Stimulated activated CD8-positive, alpha-beta memory T cell treated with anti-CD3 and anti-CD28 coated beads, Interleukin-4, amount 100 ng/mL, for 1 hour (primary cell): ENCODE measurements at places on chromosomes 7 and 10.

DNA sequence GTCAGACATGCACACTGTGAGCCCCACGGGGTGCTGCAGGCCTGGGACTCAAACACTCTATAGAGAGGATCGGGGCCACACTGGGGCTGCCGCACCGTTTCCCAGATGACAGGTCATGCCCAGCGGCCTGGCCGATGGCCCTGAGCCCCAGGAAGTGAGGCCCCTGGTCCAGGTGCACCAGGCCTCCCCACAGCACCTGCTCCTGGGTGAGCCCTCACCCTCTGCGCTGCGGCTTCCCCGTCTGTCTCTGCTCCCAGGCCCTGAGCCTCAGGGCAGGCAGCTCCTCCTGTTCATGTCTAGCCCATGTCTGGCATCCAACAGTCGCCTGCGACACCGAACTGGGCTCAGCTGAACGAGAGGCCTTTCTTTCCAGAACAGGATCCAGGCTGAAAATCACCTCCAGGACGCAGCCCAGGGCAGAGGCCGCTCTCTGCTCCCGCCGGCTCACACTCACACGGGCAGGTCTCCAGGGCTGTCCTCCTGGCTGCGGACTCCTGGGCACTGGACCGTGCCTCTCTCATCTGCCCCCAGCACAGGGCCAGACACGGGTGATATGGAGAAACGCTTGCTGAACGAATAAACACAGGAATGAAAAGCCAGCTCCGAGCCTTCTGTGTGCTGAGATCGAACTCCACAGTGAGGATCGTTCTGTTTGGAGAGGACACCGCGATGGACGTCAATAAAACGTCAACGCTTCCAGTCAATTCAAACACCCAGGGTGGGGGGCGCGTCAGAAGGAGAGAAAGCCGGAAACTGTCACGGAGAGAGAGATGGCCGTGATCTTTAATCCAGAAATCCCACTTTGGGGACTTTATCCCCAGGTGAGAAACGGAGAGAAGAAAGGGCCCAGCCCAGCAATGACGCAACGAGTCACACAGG lies 202.4 kb downstream of the ELFN1 start:
- no peak for DNase-seq

- no peak for DNase-seq
These were observed 327.0 kb downstream of the RNLS start for GRCh38 chr10:88256013-88256680.

DNA sequence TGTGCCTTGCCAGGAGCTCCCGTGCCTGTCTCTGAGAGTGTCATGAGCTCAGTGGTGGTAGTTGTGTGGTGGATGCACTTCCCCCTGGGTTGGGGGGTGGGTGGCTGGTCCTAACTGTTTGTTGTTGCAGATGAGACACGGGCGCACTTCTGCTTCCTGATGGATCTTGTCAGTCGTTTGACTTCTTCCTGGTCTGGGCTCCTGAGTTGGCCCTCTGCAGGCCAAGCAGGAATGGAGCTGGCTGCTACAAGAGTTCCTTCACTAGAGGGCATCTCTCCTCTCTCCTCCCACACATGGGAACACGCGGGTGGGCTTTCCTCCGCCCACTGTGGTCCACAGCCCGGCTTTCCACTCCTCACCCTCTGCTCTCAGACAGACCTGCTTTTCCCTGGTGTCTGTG lies 82.0 kb downstream of the BMS1 start:
- no peak for DNase-seq

GRCh38 chr10:86481761-86482160 lies 39.8 kb downstream of the WAPL start:
- no peak for DNase-seq

DNA sequence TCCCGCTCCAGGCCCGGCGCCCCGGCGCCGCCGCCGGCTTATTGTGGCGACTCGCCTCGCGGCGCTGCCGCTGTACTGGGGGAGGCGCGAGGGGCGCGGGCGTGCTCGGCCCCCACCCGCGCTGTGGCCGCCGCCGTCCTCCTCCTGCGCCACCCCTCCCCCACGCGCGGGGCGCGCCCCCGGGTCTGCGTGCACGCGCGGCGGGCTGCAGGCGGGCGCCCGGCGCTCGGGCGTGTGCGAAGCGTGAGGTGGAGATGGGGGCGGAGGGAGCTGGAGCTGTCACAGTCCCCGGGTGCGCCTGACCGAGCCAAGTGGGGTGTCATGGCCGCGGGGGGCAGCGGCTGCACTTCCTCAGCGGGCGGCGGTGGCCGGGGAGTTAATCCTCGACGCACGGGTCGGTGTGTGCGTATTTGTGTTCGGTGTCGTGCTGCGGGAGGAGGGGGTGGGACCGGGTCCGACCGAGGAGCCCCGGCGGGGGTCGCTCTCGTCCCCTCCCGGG lies 672 bp downstream of the LCOR start:
- DNase-seq = peak; percentile 75

DNA sequence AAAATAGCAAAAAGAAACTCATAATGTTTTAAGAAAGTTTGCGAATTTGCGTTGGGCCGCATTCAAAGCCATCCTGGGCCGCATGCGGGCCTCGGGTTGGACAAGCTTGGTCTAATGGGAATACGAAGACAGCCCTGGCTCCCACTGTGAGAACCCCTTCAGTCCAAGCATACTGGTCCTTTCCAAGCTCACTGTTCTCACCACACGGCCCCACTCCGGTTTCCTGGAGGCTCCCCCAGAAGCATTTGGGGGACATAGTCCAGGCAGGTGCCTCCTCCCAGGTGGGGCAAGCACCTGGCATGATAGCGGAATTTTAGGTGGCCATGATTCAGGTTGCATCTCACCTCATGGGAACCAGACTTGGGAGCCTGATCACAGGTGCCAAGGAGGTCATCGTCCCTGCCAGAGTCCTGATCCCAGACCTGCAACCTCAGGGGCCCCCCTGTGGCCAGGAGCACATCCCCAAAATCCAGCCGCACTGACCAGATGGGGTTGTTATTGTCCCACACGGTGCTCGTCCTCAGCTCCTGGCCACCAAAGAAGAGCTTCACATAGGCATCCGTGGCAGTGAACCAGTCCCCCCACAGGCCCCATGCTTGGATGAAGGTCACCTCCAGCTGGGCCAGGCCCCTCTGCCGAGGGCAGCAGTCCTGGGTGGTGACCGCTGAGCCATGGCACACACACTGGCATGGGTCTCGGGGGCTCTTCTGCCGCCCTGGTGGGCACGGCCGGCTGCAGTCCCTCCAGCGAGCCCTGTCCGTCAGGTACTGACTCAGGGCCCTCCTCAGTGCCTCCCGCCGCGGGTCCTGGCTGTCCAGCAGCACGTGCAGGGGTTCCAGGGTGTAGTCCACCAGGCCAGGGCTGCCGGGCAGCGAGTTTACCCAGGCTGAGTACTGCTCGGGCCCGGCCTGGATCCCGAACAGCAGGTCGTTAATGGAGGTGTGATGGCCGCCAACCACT lies 4.4 kb downstream of the PRF1 start:
- DNase-seq = no peak

DNA sequence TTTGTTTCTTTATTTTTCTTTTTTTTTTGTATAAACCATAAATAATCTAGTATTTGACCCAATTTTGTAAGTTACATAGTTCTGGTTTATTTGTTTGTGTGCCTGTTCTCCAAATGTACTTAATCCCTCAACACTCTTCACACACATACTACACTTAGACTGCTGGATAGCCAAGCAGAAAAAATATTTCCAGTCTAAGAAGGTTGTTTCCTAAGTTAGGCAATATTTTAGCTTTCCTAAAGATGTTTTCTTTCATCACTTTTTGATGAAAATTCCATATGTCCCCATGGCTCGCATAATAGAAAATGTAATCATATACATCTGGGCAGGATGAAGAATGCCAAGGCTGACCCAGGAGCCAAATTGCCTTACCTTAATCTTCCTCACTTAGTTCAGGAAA lies 105.3 kb downstream of the PPP1R3A start:
- no peak for DNase-seq

DNA sequence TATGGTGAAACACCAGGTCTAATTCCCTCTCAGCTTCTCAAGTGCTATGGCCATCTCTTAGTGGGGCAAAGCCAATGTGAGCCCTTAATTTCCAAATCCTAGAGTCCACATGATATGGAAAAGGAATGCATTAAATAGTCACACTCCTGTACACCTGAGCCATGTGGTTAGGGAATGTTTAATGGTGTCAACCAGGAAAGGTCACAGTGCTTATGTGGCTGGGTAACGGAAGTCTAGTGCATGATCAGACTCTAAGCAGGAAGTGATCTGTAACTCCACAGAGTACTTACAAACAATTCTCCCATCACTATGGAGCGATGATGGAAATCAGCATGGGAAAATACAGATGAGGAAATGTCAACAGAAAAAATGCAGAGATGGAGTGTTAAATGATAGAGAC lies 148.8 kb downstream of the MAGI2 start:
- DNase-seq = no peak

GRCh38 chr7:123864012-123864411 lies 19.0 kb downstream of the HYAL4 start:
- no peak for DNase-seq

GRCh38 chr7:85025312-85025756 lies 161.5 kb downstream of the SEMA3D start:
- no peak for DNase-seq

- no peak for DNase-seq
These were observed 82.5 kb downstream of the DIP2C start for GRCh38 chr10:606762-607544.

GRCh38 chr7:144786522-144786921 lies 49.3 kb downstream of the TPK1 start:
- no peak for DNase-seq

- no peak for DNase-seq
These were observed 338.9 kb upstream of the MBL2 start for GRCh38 chr10:53111529-53111928.

- no peak for DNase-seq
These were observed 124.7 kb downstream of the ARID5B start for GRCh38 chr10:62025901-62026879.

DNA sequence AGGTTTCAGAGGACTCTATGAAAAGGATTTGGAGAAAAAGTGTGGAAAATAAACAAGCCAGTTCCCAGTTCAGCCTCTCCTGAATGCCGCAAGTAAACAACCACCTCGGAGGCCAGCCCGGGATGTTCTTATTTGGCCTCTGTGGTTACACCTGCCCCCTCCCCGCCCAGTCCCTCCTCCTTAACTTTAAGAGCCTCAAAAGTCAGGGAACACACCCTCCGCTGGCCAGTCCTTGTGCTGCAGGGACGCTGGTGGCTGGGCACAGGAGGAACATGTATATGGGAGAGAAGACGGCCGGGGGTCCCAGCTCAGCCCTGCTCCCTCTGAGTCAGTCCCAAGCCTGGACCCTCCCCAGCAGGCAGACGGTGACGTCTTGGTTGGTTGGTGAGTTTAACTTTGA lies 6.1 kb downstream of the CHST3 start:
- DNase-seq = no peak

GRCh38 chr7:84142726-84143125 lies 51.9 kb downstream of the SEMA3A start:
- no peak for DNase-seq

DNA sequence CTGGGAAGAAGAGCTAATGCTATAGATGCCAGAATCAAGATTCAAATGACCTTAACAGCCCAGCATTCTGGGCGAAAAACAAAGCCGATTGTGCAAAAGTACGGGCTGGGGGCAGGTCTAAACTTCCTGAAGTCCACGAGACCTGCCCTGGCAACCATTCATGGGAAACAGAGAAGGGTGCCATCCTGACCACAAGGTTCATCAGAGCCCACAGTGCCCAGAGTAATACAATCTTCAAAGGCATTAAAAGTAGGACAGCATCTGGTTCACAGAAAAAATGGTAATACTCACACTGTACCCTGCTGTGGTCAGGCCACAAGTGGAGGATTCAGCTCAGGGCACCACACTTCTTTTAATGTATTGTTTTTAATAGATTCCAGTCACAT lies 36.1 kb downstream of the SORBS1 start:
- DNase-seq = no peak

- no peak for DNase-seq
These were observed 1.5 kb upstream of the PARD3 start for GRCh38 chr10:34816501-34817002.

DNA sequence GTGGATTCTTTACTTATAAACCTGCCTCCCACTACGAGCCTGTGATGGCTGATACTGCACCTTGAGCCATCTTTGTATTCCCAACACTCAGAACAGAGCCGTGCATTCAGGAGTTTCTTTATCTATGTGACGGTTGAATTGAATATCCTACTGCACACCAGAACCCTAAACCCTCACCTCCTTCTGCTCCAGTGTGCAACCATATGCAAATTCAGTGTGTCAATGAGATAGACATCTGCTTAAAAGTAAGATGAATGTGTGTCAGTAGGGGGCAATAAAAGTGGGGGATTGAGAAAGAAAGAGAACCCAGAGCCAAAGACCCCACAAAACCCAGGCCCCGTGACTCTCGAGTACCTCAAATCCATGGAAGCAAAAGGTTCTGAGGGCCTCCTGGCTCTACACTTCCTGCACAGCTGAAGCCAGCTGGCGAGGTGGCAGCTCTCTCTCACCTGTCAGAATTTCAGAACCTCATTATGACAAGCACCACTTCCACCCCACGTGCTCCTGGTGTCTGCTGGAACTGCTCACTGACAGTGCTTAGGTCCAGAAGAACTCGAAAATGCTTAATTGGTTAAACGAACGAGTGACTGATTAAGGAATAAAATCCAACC lies 143.3 kb upstream of the GPR26 start:
- DNase-seq = no peak

DNA sequence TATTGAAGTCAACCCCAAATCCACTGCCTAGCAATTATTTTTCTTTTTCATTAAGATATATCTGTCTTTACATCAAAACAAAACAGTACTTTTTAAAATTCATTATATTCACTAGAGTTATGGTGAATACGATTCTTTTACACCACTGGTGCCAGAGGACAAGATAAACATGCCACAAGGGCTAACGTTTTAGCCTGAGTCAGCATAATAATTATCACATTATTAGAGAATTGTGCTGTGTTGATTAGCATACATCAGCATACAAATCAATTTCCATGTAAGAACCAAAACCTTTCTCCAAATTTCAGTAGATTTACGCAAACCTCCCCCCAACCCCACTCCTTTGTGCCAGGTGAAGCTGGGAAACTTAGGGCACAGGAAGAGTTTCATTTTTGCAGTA lies 131.1 kb upstream of the TMEM106B start:
- DNase-seq = no peak

GRCh38 chr10:65123120-65123519 lies 1601.9 kb downstream of the REEP3 start:
- no peak for DNase-seq

DNA sequence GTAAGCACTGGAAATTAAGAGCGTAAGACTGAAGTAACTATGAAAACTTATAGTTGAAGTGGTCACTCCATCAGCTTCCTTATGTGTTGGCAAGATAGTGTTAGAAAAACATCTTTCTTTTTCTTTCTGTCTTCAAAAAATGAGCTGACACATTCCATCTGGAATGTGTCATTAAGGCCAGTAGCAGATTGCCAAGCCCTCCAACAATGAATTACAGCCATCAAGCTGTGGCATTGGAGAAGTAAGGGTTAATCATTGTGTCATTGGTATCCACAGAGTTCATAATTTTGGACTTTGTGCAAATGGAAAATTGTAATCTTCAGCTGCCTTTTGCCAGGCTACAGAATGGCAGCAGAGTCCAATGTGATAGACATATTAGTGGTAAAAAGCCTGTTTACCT lies 926.3 kb downstream of the NRG3 start:
- no peak for DNase-seq
